Right kidney (tissue), 9 donors: ENCODE measurements at places on chromosomes 16 and 17.

GRCh38 chr17:49521471-49522356 lies 26.6 kb downstream of the NGFR start:
- no peak for DNase-seq

DNA sequence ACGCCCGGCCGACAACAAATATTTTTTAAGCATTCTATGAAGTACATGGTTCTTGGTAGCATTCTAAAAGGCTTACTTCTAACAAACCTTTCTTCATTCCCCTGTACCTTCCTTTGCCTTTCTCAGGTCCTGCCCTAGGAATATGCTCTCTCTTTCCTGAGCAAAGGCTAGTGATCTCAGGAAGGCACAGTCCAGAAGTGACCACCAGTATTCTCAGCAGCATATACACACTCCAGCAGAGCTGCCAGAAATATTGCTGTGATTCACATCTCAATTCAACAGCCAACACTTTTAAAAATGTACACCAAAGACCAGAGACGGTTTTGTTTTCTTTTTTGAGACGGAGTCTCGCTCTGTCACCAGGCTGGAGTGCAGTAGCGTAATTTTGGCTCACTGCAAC lies 41.4 kb upstream of the ANKFY1 start:
- no peak for DNase-seq

GRCh38 chr17:17813055-17813724 lies 23.6 kb downstream of the SREBF1 start:
- DNase-seq, result no peak

DNA sequence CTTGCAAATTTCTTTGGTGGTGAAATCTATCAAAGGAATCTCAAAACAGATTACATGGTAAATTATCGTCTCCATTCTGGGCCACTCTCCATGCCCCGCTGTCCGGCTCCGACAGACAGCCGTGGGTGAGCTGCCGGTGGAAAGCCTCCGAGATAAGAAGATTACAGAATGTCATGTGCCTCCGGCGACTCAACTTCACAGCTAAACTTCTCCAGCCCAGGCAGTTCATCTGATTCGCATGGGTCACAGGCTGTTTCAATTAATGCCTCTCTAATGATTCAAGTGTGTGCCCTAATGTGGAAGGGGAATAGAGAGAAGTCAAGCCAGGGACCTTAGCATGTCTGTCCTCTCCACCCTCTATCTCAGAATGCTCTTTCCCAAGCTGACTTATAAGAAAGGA lies 520.8 kb upstream of the ZFHX3 start:
- no peak for DNase-seq

- peak; percentile 51 for DNase-seq
These were observed 105.8 kb downstream of the NOG start for GRCh38 chr17:56699186-56699894.

- no peak for DNase-seq
These were observed 3.6 kb downstream of the CHD9 start for GRCh38 chr16:53058441-53058840.

DNA sequence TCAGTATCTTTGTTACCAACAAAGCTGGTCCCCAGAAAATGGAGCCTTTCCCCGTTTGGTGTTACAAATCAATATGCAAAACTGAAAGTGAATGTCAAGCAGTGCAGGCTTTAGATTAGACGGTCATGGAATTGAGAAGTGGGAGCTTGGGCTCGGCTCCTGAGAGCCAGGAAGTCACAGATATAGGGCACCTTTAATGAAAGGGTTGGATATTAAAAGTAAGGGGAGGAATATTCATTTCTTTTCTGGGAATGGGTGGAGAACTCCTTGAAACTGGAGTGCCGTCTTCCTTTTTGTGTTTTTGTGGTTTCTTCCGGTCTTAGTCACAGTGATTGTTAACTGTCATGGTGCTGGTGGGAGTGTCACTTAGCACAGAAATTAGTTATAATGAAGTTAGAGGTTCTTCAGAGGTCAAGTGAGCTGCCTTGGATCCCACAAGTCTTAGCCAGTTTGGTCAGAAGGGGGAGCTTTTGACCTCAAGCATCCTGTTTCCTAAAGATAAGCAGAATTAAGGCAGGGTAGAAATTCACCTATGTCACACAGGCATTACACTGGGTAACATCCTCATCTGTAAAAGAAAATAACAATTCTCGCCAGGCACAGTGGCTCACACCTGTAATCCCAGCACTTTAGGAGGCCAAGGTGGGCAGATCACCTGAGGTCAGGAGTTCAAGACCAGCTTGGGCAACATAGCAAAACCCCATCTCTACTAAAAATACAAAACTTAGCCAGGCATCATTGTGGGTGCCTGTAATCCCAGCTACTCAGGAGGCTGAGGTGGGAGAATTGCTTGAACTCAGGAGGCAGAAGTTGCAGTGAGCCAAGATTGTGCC lies 9.6 kb upstream of the EIF1 start:
- no peak for DNase-seq
